Effector memory CD4-positive, alpha-beta T cell (primary cell): ENCODE measurements at places on chromosomes 5 and 9.

DNA sequence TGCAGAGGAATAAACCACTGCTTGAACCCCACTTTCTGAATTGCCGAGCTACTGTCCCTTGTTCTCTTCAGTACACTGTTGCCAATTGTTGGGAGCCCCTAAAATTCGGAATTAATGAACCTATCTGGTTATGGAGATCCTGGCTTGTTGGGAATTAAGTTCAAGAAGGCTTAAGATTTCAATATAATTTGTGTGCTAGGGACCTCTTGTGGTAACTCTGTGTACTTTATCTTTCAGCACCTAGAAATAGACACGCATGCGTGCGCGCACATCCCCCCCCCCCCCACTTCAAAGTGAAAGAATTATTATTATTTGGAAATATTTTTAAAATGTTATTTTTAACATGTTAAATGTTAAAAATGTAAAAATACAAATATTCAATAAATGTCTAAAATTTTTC is 53.3 kb upstream of the FAM169A start:
- no peak for DNase-seq

DNA sequence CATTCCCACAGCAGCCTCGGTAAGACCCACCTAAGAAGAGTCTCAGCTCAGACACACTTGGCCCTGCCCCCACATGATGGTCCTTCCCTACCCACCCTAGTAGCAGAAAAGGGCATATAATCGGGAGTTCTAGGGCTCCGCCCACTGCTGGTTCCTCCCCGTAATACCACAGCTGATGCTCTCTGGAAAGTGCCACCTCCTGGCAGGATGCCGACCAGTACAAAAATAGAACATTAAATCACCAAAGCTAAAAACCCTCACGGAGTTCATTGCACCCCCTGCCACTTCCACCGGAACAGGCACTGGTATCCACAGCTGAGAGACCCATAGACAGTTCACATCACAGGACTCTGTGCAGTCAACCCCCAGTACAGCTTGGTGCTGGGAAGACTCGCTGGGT is 271.3 kb downstream of the KIAA0825 start:
- DNase-seq, result no peak

- DNase-seq, result no peak
These were observed 736 bp upstream of the GLDC start for GRCh38 chr9:6646293-6646636.

- DNase-seq, result no peak
These were observed 49.2 kb downstream of the EBF1 start for GRCh38 chr5:159050316-159051143.

- DNase-seq, result no peak
These were observed 61.5 kb downstream of the OSTF1 start for GRCh38 chr9:75149841-75150241.
